NCI-H446 (cell line): ENCODE measurements at places on chromosomes 3 and 15.

- no peak for DNase-seq
These were observed 389.0 kb upstream of the THBS1 start for GRCh38 chr15:39191871-39192291.

- DNase-seq: no peak
These were observed 40.0 kb upstream of the TEX9 start for GRCh38 chr15:56325186-56325585.

- DNase-seq: no peak
These were observed 30.2 kb upstream of the SLCO2A1 start for GRCh38 chr3:134059671-134060560.

- no peak for DNase-seq
These were observed 50.5 kb upstream of the CSPG4 start for GRCh38 chr15:75763137-75763611.

DNA sequence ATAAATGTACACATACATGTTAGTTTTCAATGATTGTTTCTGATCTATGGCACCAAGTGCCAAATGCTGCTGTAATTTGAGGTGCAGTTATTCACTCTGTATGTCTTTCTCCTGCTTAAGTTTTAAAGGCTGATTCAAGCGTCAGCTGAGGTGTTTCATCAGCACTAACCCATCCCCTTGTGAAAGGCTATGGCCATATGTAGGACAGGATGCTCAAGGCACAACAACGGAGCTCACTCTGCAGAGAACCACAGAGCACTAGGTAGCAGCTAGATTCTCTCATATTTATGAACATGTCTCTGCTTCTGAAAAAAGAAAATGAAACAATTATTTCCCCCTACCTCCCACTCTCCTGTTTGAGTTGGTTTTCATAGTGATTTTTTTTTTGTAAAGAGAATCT is 340.0 kb upstream of the TMCO5A start:
- no peak for DNase-seq

- no peak for DNase-seq
These were observed 120.7 kb upstream of the DAZL start for GRCh38 chr3:16725972-16726371.

GRCh38 chr3:190397889-190398288 is 9.9 kb downstream of the CLDN16 start:
- no peak for DNase-seq

GRCh38 chr3:58416191-58416590 is 17.4 kb downstream of the PDHB start:
- no peak for DNase-seq

- DNase-seq: no peak
These were observed 22.1 kb downstream of the ZNF621 start for GRCh38 chr3:40546816-40547215.

DNA sequence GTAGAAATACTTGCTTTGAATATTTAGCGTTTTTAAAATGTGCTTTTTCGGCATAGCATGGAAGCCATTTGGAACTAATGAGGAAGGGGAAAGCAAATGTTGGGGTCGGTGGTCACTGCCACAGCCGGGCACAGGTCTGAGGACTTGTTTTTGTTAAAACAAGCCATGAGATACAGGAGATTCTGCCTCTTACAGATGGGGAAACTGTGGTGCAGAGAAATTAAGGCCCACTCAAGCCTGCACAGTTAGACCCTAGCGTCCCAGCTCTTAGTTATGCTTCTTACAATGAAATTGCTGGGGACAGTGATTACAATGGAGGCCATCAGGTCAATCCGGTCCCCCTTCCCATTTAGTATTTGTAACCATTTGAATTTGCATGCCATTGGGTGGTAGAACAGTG is 2.5 kb upstream of the GPR171 start:
- no peak for DNase-seq

DNA sequence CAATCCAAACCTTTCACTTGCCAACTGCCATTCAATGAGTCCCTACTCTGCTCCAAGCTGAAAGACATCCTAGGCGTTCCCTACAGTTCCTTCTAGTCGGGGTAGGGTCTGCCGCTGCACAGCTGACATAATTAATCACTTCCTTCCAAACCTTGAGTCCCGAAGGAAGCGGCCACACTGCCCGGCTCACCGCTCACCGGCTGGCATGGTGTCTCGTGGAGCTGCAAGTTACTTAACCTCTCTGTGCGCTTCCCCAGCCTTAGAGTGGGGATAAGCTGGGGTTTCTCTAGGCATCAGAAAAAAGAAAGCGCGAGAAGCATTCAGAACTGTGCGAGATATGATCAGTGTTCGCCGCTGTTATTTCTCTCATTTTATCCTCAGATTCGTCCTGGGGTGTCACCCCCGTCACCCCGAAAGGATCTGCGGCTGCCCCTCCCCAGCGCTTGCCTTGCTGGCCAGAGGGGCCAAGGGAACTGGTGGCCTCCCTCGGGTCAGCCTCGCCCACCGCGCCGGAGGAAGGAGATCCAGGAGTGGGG is 748 bp downstream of the MRPS25 start:
- DNase-seq: no peak
